ENCODE measurements at places on chromosomes 5 and 9.

DNA sequence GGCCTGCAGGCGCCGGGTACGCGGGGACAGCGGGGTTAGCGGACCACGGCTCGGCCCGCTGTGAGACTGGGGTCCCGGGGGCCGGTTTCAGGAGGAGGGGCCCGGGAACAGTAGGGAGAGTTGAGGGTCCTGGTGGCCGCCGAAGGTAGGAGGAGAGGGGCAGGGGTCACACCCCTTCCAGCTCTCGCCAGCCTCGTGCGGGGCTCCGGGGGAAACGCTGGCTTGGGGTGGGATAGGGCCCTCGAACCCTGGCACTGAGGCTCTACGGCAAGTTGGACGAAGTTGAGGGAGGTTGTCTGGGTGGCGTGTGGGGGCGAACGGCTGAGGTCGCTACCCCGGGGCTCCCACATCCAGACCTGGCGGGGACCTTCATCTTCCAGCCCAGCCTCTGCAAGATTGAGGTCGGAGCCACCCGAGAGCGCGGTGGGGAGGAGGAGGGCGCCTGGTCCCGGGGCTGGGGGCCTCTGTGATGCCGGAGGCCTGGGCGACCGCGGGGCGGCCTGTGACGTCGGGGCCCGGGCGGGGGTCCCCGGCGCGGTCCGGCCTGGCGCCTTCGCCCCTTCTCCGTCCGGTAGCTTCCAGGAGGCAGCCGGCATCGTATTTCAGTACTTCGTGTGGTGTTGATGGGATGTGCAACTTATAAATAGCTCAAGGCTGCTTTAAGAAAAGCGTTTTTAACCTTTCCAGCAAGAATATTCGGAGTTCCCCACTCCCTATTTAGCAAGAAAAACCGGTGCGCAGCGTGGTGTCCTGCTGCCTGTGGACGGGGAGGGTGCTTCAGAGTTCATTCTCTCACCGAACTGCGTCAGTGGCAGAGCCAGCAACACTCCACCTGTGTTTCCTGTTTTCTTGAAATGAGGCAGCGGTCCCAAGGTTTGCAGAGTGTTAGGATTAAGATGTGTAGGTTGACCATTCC is 902 bp downstream of the HABP4 start:
- DNase-seq, result no peak

- no peak for DNase-seq
Observed at GRCh38 chr5:114649878-114650277, 288.0 kb downstream of the KCNN2 start.

GRCh38 chr5:132486318-132487094 is 4.1 kb downstream of the IRF1 start:
- no peak for DNase-seq

- DNase-seq, result peak; percentile 35
Observed at GRCh38 chr9:133147412-133148198, 16.1 kb downstream of the GBGT1 start.

- peak; percentile 72 for DNase-seq
Observed at GRCh38 chr9:123174887-123175518, 93.4 kb downstream of the STRBP start.

DNA sequence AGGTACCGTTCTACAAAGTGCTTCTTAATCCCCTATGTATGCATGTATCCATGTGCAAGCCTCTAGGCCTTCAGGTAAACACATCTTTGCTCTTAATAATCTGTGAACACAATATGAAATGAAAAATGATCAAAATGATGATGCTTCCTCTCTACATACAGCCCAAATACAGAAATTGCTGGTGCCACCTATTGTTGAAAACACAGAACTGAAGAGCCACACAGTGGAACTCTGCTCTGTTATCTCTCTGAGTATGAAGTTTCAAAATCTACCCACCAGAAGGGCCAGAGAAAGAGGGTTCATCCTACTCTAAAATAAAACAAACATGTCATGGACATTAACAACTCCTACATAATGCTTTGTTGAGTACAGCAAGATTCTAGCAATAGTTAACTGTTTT is 71.3 kb downstream of the GLIS3 start:
- DNase-seq, result no peak

- DNase-seq, result peak; percentile 82
Observed at GRCh38 chr5:60820593-60821487, 23.2 kb downstream of the ELOVL7 start.

DNA sequence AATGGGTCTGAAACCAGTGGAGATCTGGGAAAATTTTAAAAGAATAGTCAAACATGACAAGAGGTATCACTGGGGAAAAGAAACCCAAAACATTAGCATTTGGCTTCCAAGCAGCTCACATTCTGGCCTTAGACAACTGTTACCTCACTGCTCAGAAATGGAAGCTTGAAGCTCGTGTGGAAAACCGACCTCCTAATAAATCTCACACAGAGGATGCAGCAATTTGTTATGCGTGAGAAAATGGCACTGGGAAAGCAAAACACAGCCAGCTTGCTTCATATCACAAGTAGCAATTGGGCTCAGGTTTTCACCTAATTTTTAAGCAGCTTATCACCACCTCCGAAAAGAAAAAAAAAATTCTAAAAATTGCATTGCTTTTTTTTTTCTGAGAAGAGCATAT is 103.3 kb upstream of the TAS2R1 start:
- no peak for DNase-seq

DNA sequence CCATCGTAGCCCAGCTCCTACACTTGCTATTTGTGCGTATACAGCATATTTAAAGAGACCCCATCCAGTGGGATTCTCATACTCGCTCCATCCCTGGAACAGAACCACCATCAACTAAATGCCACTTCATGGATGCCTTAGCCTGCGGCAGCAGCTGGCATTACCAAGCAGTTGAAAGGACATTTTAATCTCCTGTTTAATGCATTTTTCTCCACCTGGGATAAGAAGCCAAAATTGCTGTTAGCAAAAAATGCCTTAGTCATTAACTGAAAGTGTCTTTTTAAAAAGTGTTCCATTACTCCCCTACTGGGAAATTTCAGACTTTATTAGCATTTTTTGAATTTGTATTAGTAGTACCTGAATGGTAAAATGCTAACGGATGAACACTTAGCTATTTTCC is 662.6 kb upstream of the MEF2C start:
- DNase-seq, result no peak

DNA sequence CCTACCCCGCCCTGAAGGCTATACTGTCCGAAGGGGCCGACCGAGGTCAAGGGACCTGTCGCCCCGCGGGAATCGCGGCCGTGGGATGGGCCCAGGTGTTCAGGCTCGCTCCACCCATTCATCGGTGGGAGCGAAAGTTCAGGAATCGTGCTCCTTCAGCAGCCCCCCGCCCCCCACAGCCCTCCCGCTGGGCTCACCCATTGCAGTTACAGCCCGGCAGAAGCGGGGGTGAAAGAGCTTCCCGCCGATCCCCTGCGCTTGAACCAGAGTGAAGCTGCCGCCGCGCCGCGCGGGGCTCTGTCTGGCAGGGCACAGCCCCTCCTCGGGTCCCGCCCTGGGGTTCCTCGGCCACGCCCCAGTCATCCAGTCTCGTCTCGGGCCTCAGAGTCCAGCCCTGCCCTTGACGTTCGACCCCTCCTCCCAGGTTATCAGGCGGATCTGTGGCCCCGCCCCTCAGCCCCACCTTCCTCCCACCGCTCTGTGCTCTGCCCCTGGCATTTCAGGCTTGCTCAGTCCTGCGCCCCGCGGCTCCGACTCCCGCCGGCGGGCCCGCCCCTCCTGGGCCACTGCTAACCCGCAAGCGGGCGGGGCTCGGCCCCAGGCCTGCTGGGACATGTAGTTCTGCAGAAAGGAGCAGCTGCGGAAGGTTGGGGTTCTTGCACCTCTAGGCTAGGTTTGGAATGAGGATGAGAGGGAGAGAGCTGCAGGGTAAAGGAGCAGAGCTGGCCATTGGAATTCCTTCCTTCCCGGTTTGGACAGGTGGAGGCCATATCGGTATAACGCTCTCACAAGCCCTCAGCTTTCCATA is at the start of gene MYORG:
TSS of gene MYORG (minus strand) at position 303 of the 808 bp plus-strand sequence. CDS start 3,955 bp downstream, outside the sequence.
- peak; percentile 94 for DNase-seq

- no peak for DNase-seq
Observed at GRCh38 chr9:106479679-106480078, 383.3 kb upstream of the ZNF462 start.

GRCh38 chr9:35915681-35916294 is 6.5 kb downstream of the SPAAR start:
- DNase-seq, result no peak

DNA sequence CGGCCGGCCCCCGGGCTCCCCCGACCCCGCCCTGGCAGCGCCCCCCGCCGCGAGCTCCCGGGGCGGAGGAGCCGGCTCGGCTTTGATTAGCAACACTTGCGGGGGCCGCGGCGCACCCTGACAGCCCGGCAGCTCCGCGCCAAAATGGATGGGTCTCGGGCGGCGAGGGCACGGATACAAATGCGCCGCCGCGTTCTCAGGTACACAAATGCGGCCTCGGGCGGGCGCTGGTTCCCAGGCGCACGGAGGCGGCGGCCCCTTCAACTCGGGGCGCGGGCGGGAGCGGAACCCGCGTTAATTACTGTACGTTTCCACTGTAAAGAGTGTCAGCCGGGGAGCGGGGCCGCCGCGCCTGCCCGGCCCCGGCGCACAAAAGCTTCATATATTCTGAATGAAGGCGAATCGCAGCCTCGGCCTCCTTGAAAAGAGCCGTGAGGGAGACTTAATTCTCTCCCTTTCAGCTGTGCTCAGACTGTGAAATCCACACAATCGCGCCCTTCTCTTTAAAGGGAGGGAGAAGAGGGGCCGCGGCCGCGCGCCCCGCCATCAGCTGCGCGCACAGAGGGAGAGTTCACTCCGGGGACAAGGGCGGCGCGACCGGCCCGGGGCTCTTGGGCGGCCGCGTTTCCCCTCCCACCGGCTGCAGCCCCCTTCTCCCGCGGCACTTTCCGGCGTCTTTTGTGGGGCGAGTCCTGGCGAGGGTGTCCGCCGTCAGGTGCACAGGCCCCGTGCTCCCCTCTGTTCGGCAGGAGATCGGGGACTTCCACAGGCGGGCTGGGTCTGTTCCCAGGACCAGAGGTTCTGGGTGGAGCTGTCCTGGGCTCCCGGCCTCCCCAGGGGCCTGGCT is 27.0 kb downstream of the MSX2 start:
- no peak for DNase-seq

GRCh38 chr9:92545002-92545510 is 9.3 kb upstream of the ECM2 start:
- DNase-seq, result no peak

GRCh38 chr5:137699336-137700281 is 36.3 kb downstream of the KLHL3 start:
- DNase-seq, result no peak

DNA sequence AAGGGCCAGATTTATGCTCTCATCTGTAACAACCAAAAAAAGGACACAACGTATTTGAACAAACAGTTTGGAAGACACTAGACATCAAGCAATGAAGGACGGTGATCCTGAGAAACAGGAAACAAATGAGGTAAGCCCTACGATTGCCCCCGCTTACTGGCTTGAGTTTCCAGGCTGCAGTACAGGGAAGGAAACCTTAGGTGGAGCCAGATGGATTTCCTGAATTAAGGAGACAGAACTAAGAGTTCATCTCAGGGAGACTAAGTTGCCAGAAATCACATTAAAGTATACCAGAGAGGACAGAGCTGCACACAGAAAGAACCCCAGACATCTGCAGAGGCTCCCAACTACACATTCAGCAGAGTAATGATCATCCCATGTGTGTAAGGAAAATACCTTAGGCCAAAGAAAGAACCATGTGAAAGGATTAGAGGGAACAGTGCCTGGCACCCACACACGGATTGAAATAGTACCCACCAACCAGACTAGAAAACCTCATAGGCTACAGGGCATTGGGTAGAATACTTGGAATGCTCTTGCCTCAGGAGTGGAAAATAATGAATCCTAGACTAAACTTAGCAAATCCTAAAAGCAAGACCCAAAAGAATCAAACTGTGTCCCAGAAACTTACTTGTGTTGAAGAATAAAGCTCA is 99.3 kb upstream of the NIPBL start:
- DNase-seq, result peak; percentile 11

DNA sequence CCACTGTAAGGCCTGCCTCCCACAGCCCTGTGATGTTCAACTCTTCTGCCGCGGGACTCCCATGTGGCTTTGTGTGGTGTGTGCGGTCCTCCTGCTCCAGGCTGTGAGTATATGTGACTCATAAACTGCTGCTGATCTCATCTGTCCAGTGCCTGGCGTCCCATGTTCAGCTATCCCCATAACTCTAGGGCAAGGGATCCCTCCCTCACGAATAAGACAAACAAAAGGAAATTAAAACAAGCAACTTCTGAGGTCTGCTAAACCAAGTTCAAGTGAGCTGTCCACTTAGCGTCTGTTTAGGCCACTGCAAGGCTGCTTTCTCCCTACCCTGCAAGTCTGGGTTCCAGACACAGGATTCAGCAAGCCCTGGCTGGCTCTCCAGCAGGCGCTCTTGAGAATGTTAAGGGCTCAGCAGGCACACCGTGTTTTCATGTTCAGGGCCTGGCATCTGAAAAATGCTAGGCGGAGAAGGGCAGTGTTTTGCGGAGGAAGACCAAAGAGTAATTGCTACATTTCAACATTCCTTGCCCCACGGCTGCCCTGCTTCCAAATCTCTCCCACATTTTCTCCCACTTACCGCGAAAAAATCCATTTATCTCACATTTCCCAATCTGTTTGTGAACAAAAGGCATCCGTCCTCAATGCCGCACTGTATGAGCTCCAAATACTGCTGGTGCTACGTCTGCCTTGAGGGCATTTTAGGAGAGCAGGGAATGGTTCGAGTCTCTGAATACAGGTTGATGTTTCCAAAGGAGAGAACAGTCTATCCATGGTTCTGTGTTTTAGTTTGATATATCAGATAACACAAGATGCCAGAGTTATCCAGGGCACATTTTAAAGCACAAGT is 280.2 kb downstream of the SEMA5A start:
- no peak for DNase-seq

DNA sequence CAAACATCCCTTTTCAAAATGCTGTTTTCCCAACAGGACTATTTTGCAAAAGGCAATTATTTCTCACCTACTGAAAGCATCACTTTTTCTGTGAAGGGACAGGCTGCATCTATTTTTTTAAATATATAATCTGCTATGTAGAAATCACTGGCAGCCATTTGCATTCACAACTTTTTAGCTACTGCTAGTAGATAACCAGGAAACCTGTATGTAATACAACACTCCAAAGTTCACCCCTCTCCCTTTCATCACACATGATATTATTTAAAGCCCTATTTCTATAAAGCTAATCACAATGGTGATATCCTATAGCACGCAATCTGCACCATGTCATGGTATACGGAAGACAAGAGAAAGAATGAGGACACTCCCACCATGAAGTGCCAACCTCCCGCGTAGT is 9.8 kb downstream of the DMGDH start:
- DNase-seq, result no peak

- DNase-seq, result peak; percentile 37
Observed at GRCh38 chr9:93134015-93134739, at the start of gene NINJ1. TSS of gene NINJ1 (minus strand) at chr9:93134251. CDS start at chr9:93134217, 34 bp downstream.

- peak; percentile 2 for DNase-seq
Observed at GRCh38 chr5:40939753-40940152, 30.5 kb downstream of the C7 start.
